ENCODE measurements at places on chromosomes 3 and 15.

GRCh38 chr15:69311319-69311721, 12.6 kb downstream of the PAQR5 start:
- DNase-seq = no peak

DNA sequence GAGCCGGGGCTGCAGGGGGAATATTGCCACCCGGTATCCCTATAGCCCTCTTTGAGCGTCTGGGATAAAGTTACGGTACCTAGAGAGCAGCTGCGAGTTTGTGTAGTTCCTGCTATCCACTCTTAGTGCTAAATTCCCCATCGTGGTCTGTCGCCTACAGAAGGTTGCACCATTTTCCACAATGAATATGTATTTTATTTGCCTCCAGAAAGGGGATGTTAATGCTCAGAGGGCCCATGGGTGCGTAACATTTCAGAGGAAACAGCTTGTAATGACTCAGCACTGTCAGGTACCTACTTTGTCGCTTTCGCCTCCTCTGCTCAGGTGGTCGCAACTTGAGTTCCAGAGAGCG, 1.1 kb downstream of the SLCO3A1 start:
- no peak for DNase-seq

DNA sequence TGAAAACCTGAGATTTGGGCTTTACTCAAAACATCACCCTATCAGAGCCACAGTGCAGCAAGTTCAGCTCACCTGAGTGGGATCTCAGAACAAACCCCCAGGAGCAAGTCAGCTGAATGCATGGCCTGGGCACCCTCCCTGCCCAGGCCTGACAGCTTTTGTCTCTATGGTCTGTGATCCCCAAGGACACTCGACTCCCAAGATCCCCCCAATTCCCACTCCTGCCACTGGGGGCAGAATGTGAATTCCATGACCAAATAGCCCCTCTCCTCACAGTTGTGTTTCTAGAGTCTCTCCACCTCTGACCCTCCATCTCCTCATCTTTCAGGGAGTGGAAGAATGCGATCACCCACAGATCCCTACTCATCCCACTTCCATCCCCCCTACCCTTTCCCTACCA, 58.9 kb downstream of the ZNF445 start:
- DNase-seq = peak; percentile 71

DNA sequence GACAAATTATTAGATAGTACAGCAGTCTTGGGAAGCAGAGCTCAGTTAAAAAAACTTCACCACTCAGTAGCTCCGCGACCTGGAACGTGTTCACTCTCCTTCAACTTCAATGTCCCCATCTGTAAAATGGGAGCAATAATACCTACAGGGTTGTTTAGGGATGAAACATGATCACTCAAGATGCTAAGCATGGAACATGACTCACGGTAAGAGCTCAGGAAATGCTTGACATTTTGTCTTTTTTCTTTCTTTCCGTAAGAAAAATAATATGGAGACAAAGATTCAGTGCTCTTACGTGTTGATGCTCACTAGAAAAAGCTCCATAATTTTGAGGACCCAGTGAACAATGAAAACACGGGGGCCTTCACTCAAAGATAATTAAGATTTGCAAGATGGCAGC, 606.7 kb upstream of the MDFIC2 start:
- DNase-seq = no peak

GRCh38 chr15:88655800-88656488, 17.1 kb downstream of the ISG20 start:
- no peak for DNase-seq

GRCh38 chr3:101077361-101078011, 84.3 kb upstream of the ABI3BP start:
- DNase-seq = no peak

GRCh38 chr3:179336345-179336929, 11.1 kb upstream of the MFN1 start:
- no peak for DNase-seq

- DNase-seq = no peak
Observed at GRCh38 chr15:65275728-65276126, 11.0 kb downstream of the PARP16 start.

- no peak for DNase-seq
Observed at GRCh38 chr3:123758081-123758564, 126.0 kb downstream of the MYLK start.

- no peak for DNase-seq
Observed at GRCh38 chr3:16437640-16438039, 75.9 kb downstream of the RFTN1 start.

Data from WTC11 (cell line).